ENCODE measurements at places on chromosomes 4 and X.

- no peak for DNase-seq
These were observed 11.9 kb upstream of the SEL1L3 start for GRCh38 chr4:25874655-25875054.

- DNase-seq, result no peak
These were observed 679.5 kb upstream of the IGFBP7 start for GRCh38 chr4:57789666-57790065.

- no peak for DNase-seq
These were observed 178.4 kb downstream of the MGST2 start for GRCh38 chr4:139844057-139844456.

GRCh38 chr4:119626943-119627266 is 1.7 kb downstream of the PDE5A start:
- no peak for DNase-seq

DNA sequence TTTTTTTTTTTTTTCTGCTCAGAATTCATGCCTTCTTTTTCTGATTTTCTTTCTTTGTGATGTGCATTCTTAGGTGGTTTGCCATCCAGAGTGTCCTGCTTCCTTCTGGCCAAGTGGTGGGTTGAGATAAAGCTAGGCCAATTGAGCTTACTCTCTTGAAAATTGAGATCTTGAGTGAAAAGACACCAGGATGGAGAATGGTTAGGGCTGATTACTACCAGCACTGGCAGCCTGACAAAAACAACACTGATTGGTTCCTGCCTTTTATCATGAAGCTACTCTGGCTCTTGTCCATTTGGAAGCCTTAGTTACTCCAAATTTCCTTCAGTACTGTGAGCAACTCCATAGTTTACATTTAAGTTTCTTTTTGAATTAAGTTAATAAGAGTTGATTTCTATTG is 404.0 kb downstream of the PPARGC1A start:
- DNase-seq, result no peak

DNA sequence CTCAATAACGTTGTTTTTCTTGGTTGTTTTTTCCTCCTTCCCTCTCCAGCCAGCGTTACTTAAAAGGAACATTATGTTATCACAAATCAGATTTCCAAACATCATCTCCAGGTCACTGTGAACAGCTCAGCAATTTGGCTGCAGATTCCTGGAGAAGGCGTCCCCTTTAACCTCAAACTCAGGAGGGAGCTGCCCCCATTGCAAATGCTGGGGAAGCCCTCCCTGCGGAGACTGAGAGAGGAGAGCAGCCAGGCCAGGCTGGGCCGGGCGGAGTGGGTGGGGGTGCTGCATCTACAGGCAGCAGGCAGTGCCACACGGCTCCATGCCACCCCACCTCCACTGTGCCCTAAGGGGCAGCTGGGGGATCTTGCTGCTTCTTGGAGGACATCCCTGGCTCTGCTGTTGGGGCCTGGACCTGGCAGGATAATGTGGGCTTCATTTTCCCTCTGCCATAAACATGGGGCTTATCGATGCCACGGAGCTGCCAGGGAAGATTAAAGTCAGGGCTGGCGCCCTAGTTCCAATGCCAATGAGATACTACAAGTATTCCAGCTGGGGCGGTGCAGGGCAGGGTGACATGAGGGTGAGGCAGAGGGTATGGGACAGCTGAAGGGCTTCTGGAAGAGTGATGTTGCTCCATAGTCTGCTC is 148.8 kb downstream of the PJA1 start:
- no peak for DNase-seq

DNA sequence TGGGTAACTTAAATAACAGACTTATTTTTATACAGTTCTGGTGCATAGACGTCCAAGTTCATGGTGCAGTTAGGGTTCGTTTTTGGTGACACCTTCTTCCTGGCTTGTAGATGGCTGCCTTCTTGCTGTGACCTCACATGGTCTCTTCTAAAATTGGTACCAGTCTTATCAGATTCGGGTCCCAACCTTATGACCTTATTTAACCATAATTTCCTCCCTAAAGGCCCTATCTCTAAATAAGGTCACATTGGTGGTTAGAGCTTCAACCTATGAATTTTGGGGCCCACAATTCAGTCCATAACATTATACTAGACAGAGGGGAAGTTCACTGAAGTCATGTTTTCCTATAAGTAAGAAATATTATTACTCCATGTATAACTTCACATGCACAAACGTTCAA is 128.0 kb downstream of the CFAP299 start:
- DNase-seq, result no peak

GRCh38 chr4:991451-992296 is 1.5 kb downstream of the SLC26A1 start:
- DNase-seq, result no peak

- no peak for DNase-seq
These were observed 26.5 kb upstream of the CCDC160 start for GRCh38 chrX:134210465-134210864.

GRCh38 chrX:124209792-124210576 is 122.5 kb upstream of the TEX13D start:
- DNase-seq, result no peak

DNA sequence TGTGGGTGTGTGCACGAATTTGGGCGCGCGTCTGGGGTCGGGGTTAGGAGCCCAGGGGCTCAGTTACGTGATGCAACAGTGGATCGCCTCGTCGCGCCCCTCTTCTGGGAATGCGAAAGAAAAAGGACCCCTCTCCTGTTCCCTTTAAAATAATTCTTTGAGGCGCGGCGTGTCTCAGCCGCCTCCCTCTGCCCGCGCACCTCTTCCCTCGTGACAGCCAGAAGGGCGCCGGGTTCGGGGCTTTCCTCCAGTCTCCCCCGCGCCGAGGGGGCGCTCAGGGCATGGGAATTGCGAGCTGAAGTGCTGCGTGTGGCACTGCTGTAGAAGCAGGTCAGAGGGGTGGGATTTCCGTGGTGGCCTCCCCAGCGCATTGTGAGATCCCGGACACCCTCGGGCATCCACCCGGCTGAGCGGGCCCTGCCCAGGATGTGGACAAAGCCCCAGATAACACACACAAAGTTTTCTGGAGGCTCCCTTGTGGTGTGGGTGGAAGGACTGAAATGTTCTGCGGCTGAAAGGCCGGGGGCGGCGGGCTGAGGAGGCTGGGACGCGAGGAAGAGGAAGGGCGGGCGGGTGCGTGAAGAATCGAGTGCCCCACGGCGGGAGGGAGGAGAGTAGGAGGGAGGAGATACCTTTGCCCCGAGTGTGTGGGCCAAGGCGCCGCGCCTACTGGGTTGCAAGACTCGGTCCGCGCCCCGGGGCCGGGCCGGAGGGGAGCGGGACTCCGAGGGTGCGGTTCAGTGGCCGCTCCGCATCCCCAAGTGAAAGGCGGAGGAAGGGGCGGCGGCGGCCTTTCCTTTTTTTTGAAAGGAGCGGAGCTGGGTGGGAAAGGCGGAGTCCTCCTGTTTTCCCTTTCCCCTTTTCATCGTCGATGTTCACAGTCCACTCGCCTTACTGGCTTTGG is 752 bp downstream of the SEPTIN11 start:
- peak; percentile 26 for DNase-seq

GRCh38 chrX:150873616-150874015 is 24.9 kb downstream of the CD99L2 start:
- no peak for DNase-seq

DNA sequence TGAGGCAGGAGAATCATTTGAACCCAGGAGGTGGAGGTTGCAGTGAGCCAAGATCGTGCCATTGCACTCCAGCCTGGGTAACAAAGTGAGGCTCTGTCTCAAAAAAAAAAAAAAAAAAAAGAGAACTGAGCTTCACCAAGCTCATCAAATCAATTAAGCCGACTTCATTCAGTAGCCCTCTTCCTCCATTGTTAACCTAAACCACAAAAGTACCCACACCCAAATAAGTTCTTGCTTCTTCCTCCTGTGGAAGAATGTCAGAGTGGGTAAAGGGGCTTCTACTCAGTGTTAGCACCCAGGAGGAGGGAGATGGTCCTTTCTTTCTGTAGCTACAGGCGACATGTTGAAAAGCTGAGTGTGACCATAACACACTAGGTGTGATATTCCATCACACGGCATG is 58.6 kb upstream of the CHRNA9 start:
- DNase-seq, result no peak

DNA sequence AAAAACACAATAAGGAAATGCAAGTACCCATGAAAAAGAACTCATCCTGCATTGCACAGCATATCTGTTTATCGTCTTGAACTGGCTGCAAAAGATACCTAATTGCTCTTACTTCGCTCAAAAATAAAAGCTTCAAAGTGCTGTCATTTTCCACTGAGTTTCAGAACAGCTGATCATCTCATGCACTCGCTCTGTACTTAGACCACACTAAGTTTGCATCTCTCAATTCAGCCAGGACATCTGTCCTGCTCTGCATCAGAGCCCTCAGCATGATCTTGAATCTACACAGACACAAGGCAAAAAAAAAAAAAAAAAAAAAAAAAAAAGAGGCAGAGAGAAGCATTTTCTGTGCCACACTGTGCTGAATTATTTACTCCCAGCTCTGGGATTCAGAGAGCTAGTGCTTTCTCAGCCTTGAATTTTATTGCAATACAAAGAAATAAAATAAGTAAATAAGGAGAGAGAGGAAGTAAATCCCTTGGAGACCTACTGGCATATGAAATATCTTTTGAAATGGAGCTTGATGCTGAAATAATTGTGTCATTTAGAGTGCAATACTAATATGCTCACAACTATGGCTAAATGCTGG is 81.3 kb downstream of the PPP1R2C start:
- DNase-seq, result no peak

- no peak for DNase-seq
These were observed 15.7 kb upstream of the N4BP2 start for GRCh38 chr4:40040908-40041307.

DNA sequence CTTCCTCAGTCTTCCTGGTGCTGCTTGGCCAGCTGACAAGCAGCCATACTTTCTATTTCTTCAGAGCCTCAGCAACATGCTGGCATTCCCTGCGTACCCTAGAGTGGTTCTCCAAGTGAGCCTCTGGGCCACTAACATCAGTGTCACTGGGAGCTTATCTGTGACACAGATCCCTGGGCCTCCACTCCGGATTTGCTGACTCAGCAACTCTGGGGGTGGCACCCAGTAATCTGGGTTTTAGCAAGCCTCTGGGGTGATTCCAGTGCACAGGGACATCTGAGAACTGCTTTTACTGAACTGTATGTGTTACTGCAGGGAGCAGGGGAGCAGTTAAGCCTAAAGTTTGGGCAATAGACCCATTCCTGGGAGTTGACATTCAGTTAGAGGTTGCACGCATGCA is 28.2 kb upstream of the HMGB3 start:
- no peak for DNase-seq

DNA sequence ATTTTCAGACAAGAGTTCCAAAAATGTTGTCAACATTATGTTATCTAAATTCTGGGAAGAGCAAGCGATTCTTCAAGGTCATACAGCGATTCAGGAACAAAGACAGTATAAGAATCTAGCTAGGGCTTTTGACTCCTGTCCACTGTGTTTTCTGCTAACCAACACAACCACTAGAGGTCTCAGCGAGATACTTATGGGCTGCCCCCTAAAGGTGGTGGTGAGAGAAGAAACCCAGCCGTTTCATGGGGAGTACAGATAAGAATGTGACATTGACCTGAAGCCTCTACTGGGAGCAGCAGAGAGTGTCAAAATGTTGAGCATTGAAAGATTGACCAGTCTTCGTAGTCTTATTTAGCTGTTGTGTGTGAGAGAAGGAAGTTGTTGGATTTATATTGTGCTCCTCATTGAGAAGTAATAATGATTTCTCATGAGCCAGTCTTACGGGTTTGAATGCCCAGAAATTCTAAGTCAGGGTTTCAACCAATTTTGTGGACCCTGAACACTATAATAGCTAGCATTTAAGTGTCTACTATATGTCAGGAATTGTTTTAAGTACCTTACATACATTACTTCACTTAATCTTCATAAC is 168.3 kb downstream of the SPRY1 start:
- DNase-seq, result peak; percentile 20

GRCh38 chr4:41935652-41936021 is 408 bp downstream of the TMEM33 start:
- no peak for DNase-seq

DNA sequence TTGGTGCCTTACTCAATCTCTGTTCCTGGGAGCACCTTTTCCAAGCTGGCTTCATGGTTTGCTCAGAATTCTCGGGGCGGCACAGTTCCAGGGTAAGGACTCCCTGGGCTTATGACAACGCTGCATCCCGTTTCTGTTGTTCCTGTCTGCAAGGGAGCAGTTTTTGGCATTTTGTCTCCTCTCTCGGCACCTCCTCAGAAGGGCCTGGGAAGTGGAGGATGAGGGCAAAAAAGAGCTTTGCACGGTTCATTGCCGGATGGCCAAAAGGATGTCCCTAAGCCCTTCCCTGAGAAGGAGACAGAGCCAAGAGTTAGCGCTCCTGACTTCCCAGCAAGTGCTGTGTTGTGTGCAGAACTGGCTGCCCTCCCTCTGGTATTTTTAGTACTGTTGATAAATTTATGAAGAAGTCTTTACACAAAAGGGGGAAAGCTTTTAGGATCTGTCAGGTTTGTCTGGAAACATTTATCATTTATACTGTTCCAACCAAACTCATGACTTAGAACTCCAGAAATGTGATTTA is 13.4 kb downstream of the SRD5A3 start:
- no peak for DNase-seq

DNA sequence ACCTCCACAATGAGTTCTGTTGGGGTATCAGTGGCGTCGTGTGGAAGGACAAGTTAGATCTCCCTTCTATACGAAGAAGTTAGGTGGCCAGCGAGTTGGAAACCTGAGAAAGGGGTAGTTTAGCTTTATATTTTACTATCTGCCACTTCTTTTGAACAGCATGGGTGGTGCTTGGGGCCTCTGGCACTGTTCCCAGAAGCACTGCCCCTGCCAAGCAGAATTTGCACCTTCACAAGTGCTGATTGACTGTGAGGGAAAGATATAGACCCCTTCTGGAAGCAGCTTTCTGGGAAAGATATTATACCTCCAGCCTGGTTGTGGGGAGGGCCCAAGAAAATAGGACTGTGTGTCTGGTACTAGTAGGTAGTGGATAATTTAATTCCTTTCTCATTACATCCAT is 246.9 kb downstream of the FBXO8 start:
- no peak for DNase-seq

GRCh38 chr4:47566566-47566965 is 81.5 kb downstream of the ATP10D start:
- DNase-seq, result no peak

GRCh38 chr4:128871948-128872347 is 62.4 kb downstream of the JADE1 start:
- DNase-seq, result no peak

DNA sequence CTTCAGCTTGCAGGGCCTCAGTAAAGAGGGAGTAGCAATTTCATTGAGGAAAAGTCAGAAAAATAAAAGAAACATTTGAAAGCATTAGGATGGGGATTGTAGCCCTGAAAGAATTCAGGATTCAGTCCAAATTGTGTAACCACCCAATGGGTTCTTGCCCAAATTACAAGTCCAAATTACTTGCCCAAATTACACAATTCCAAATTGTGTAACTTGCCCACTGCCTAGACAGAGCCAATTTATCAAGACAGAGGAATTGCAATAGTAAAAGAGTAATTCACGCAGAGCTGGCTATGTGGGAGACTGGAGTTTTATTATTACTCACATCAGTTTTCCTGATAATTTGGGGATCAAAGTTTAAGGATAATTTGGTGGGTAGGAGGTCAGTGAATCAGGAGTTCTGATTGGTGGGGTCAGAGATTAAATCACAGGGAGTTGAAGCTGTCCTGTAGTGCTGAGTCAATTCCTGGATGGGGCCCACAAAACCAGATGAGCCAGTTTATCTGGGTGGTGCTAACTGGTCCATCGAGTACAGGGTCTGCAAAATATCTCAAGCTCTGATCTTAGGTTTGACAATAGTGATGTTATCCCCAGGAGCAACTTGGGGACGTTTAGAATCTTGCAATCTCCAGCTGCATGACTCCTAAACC is 18.1 kb upstream of the PAGE5 start:
- DNase-seq, result no peak

GRCh38 chr4:179352221-179352620 is 1910.0 kb upstream of the AGA start:
- no peak for DNase-seq
